ENCODE measurements at places on chromosomes 12 and 14.

GRCh38 chr12:24505366-24506015, 443.4 kb downstream of the BCAT1 start:
- no peak for DNase-seq

DNA sequence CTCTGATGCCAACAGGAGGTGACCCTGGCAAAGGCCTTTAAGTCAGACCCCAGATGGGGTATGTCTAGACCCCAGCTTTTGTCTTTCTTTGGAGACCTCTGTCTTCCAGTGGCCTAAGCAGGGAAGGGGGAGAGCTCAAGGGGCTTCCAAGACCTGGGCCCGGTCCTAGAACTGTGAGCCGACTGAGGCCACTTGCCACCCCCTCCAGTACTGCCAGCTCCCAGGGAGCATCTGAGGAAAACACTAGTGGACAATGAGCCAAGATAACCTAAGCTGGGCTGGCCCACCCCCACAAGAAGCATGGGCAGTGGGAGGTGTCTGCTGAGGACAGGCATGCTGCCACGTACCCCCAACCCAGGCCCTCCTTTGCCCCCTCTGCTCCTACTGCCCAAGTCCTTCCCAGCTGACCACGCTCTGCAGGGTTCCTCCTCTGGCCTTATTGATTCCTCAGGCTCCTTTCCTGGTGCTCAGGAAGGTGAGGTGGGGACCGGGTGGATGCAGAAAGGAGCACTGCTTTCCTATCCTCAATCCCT, 21.1 kb downstream of the VDR start:
- no peak for DNase-seq

DNA sequence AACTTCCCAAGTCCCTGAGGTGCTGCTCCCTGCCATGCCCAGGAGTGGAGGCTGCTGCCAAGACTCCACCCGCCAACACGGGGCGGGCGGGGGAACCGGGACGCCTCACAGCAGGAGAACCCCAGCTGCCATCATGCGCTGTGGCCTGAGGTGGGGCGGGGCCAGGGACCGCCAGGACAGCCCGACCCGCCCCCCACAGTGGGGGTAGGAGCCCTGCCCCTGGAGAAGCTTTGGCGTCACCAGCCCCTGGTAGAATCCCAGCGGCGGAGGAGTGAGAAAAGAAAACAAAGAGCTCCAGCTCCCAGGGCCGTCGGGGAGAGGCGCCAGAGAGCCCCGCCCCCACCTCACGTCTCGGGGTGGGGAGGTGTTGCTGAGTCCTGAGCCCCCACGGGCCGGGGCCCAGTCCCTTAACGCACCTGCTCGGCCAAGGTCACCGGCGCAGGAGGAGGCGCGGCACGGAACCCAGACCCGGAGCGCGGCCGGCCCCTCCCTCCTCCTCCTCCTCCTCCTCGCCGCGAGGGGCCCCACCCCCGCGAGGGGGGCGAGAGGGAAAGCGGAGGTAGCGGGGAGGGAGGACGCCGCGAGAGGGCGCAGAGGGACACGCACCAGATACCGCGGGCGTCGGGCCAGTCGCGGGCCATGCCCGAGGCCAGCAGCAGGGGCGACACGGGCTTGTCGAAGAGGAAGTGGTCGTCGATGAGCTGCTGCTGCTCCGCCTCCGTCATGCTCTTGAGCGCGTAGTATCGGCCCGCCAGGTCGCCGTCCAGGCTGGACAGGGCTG, 1.8 kb downstream of the CKB start:
- no peak for DNase-seq

DNA sequence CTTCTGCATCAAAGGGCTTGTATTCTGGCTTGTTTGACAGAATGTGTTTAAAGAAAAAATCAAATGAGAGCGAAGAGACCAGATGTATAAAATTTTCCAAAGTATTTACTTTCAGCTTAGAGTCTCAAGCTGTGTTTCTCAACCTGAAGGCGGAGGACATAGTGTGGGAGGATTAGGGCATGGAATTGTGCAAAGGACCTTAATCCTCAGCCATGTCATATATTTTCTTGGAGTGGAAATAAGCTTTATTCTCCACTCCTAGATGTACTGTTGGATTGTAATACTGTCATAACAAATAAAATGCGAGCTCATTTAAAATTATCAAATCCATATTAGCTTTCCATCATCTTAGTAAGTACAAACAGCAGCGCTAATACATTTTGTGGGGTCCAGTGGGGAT, 154.0 kb downstream of the PAH start:
- DNase-seq, result no peak

GRCh38 chr14:25121337-25122129, 71.6 kb upstream of the STXBP6 start:
- peak; percentile 69 for DNase-seq

- no peak for DNase-seq
These were observed 11.9 kb downstream of the ESPL1 start for GRCh38 chr12:53279888-53280498.

DNA sequence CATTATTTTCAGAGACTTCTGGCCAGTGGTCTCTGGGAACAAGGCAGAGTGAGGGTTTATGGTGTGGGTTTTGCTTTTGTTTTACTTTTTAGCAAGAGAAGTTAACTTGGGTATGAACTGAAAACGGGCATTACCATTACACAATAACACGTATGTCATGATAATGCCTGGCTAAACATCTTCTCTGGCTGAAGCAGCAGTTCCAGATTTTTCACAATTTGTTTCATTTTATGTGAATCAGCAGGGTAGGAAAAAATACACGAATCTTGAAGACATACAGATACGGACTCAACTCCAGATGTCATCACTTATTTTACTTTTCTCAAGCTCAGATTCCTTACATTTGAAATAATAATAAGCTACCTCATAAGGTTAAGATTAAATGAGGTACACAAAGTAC, 2.5 kb upstream of the PCNX4 start:
- DNase-seq, result no peak

DNA sequence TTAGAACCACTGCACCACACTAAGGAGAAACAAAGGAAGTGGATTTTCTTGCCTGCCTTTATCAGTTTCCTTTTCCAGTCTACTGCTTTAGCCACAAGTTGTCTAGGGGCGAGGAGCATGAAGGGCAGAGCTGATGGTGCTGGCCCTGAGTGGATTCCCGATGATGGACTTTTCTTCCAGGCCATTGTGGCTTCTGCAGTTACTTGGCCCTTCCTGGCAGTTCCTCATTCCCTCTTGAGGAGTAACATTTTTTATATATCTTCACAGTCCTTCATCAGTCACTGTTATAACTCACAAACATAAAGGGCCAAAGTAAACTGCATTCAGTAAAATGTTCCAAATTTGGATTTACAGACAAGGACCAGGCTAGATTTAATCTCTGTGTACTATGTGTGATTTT, 61.2 kb upstream of the SRSF5 start:
- DNase-seq, result no peak

- no peak for DNase-seq
These were observed 7.4 kb downstream of the CLEC14A start for GRCh38 chr14:38248321-38249028.

- no peak for DNase-seq
These were observed 4.1 kb upstream of the TBX5 start for GRCh38 chr12:114409852-114410600.

DNA sequence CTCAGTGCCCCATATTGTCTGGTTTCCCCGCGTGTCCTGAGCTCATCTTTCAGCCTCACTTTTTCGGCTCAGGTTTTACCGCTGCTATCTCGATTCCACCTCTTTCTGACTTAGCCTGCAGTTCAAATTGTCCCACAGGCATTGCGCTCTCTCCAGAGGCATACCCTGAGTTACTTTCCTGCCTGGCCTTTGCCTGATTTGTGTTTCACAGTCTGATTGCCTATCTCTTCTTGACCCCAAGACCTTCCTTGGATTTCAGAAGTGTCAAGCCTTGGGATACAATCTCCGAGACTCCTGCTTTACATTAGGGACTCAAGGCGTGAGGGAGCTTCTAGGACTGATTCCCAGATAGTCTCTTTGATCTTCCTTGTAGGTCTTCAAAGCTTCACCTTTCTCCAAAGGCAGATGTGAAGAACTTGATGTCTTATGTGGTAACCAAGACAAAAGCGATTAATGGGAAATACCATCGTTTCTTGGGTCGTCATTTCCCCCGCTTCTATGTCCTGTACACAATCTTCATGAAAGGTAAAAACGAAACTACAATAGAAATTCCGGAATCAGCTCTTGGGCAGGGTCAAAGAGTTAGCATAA, 629 bp downstream of the LETMD1 start:
- no peak for DNase-seq

- no peak for DNase-seq
These were observed 14.5 kb downstream of the FBXL14 start for GRCh38 chr12:1579651-1580435.

DNA sequence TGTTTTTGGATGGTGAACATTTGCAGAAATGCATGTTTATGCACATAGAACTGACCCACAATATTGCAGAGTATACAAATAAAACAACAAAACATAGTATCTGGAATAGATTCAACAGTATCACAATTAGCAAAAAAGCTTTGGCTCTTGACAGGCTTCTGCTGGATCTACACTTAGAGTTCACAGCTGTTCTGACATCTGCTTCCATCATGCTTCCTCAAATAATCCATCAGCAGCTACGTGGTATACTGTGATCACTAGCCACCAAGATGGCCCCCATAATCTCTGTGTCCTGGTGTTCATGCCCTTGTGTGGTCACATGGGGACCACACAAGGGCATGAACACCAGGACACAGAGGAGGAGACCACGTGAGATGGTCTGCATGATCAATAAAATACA, 166.6 kb upstream of the CCDC198 start:
- no peak for DNase-seq

GRCh38 chr12:82952946-82953345, 266.2 kb downstream of the TMTC2 start:
- DNase-seq, result no peak

DNA sequence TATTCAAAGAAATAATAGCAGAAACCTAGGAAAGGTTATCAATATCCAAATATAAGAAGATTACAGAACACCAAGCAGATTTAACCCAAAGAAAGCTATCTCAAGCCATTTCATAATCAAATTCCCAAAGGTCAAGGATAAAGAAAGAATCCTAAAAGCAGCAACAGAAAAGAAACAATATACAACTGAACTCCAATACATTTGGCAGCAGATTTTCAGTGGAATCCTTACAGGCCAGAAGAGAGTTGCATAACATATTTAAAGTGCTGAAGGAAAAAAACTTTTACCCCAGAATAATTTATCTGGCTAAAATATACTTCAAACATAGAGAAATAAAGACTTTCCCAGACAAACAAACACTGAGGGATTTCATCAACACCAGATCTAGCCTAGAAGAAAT, 54.3 kb downstream of the DENND5B start:
- no peak for DNase-seq

DNA sequence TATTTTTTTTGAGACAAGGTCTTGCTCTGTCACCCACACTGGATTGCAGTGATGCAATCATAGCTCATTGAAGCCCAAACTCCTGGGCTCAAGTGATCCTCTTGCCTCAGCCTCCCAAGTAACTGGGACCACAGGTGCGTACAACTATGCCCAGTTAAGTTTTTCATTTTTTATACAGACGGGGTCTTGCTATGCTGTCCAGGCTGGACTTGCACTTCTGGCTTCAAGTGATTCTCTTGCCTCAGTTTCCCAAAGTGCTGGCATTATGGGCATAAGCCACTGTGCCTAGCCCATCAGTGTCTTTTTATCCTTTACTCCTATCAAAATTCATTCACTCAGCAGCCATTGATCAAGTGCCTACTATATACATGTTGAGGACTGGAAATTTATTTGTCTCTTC, 9.0 kb downstream of the PTPN11 start:
- no peak for DNase-seq

- no peak for DNase-seq
These were observed 21.4 kb upstream of the ADGRD1 start for GRCh38 chr12:130932061-130932930.

DNA sequence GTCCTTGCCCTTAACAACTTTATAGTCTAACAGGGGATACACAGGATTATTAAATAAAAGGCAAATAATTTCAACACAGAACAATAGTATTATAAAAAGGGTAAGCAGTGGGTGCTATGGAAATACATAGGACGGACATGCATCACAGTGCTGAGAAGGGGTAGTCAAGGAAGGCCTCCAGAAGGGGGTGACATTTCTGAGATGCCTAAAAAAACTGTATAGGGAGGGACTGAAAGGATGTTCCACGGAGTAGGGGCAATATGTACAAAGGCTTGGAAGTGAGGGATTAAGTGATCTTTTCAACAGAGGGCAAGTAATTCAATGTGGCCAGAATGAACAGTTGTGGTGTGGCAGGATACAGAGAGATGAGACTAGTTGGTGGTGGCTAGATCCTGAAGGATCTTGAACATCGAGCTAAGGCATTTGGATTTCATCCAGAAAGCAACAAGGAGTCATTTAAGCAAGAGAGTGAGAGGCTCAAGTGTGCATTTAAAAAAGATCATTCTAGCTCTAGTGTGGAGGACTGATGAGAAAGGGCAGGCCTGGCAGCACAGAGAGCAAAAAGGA, 8.9 kb upstream of the ATP5MC2 start:
- no peak for DNase-seq

DNA sequence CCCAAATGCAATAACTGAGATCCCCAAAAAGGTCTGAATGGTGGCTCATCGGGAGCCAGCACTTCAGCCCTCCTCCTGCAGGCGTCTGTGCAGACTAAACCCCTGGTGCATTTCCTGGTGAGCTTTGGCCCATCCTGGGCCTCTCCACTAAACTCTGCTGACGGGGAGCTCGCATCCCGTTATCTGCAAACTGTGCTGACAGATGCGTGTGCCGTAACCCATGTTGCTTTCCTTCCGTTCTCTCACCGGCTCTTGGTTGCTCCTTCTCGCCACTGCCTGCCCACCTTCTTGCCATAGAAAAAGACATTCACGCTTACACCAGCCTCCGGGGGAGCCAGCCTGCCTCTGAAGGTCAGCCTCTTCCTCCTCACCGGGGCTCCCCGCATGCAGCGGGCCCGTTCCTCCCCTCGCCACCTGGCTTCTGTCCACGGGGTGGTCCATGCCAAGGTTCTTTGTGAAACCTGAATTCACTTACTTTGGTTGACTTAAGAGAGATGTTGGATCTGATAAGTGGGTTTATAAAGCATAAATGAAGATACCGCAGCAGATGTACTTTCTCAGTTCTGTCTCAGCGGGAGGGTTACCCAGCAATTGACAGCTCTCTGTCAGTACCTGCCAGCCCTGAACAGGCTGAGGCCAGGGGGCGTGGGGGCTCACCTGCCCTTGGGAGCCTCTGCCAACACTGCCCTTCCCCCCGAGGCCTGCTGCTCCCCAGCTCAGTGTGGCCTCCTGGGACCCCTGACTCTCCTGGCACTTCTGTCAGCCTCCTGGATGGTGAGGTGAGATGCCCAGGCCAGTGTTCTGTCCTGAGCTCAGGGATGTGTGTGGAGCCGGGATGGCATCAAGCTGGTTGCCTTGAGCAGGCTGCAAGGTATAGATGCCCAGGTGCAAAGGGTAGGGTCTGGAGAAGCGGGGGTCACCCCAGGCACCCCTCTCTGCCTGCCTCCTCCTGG, 14.2 kb downstream of the ZFYVE21 start:
- no peak for DNase-seq

GRCh38 chr12:78880078-78880477, 15.5 kb downstream of the SYT1 start:
- no peak for DNase-seq

- DNase-seq, result no peak
These were observed 42.7 kb upstream of the ALX1 start for GRCh38 chr12:85237327-85237726.
